ENCODE measurements at places on chromosomes 3 and 15. TPM values are rescaled to one million over a fixed set of nuclear protein-coding genes. Genes with fewer than 3 reads are reported as not detected.

The RBM6 gene
- total RNA-seq = 93.7 TPM

The SCN5A gene
- total RNA-seq = 2.8 TPM

The SAMD7 gene
- total RNA-seq = not detected

The PDZRN3 gene
- 35.5 TPM for total RNA-seq

The PRRT3 gene
- 9.9 TPM for total RNA-seq

The SEC62 gene
- 144 TPM for total RNA-seq

The CLSTN2 gene
- 36.7 TPM for total RNA-seq

Data from diencephalon (tissue), 1 donor.